ENCODE measurements at places on chromosomes 6 and 20.
A peak's percentile ranks its signal among the peaks of the same experiment; 100 is the strongest.

DNA sequence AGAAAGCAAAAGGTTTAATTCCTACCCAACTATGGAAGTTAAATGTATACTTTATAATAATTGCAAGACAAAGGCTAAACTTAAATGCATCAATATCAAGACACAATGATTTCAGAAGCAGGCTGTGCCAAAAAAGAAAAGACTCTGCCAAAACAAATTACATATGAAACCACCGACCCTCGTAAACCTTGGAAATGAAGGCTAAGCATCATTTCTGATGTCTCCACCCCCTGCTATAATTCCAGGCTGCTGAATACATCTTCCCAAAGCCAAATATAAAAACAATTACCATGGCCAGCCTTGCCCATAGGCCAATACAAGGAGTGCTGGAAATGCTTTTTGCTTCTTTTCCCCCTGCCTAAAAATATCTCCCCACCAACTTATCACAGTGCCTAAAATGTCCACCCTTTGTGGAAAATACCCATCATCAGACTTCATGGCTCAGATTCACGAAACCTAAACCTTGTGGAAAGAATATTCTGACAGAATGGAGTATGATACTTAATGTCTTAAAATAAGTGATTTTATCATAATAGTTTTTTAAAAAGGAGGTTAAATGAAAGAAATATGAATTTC, 37.4 kb downstream of the RCAN2 start:
- DNase-seq, result no peak

GRCh38 chr6:130473886-130474285, 108.1 kb downstream of the TMEM200A start:
- no peak for DNase-seq

- no peak for DNase-seq
Measured at GRCh38 chr6:167928111-167928510, 69.4 kb upstream of the KIF25 start.

- DNase-seq, result no peak
Measured at GRCh38 chr6:66993272-66993671, 1286.2 kb upstream of the EYS start.

GRCh38 chr20:54645445-54646155, 170.2 kb downstream of the DOK5 start:
- no peak for DNase-seq

DNA sequence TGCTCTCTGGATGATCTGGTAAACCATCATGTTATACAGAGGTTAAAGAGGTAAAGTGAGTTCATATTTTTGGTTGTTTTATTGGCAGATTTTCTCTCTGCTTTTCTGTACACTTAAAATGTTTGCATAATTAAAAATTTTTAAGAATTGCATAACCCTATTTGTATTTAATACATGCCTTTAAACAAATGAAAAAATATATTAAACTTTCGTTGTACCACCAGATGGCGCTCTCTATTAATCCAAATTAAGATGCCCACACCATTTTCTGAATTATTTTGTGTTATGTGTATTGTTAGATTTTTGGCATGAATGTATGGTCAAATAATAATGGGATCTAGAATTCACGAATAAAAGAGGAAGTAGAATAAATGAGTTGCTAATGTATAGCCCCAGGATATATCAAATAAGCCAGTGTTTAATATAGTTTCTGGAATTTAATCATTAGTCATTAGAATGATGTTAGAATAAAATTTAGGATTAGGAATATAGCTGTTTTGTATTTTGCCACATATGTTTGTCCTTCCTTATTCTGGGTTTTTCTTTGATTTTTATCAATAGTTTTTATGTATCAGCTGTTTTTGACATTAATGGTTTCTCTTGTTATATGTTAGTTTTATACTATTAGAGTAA, 38.9 kb downstream of the SMAP1 start:
- DNase-seq, result peak; percentile 38

DNA sequence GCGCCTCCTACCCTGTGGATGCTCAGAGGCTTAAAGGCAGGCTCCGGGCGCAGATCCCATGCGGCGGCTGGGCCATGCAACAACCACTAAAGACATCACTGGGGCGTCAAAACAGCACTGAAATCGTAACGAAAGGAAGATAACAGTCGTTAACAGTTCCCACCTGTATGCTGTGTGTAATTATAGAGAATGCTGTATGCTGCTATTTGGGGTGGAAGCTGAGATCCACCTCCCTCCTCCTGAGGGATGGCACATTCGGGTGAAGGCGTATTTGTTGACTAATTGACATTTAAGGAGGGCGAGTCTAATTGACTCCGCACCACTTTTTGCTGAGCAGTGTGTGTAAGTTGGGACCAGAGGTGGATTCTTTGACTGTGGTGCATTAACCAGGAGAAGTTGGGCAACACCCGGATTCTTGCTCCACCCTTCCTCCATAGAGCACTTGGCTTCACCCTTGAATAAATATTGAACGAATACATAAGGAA, 687 bp downstream of the SLC35A1 start:
- DNase-seq, result no peak

DNA sequence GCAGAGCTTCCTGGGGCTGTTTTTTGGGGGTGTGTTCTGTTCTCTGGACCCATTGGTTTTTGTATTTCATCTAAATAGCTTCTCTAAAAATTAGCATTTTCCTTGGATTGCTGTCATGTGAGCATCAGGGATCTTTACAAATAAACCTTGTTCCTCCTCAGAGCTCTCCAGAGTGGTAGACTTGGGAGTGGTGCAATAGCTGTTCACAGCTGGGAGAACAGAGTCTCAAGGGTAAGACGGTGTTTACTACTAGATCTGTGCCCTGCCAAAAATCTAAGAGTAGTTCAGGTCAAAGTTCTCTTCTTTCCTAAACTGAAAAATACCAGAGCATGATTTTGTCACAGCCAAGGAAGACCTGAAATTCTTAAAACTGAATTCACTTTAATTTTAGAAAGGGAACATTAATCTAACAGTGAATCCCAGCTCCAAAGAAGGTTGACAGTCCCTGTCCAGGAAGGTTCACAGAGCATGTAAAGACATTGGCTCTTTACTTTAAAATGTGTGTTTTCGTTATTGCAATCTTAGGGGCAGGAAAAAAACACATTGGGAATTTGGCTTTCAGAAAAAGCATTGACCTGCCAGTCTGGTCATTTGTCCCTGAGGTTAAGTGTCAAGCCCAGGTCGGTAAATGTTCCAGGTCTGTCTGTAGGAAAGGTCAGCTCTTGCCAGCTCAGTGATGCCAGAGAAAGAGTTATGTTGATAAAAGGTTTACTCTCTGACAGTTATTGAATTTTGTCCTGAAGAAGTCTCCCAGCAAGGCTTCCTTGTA, 43.3 kb downstream of the VAPB start:
- no peak for DNase-seq

GRCh38 chr6:89008815-89009374, 45.5 kb upstream of the RNGTT start:
- DNase-seq, result no peak

- DNase-seq, result no peak
Measured at GRCh38 chr6:12277386-12277785, 12.8 kb upstream of the EDN1 start.

DNA sequence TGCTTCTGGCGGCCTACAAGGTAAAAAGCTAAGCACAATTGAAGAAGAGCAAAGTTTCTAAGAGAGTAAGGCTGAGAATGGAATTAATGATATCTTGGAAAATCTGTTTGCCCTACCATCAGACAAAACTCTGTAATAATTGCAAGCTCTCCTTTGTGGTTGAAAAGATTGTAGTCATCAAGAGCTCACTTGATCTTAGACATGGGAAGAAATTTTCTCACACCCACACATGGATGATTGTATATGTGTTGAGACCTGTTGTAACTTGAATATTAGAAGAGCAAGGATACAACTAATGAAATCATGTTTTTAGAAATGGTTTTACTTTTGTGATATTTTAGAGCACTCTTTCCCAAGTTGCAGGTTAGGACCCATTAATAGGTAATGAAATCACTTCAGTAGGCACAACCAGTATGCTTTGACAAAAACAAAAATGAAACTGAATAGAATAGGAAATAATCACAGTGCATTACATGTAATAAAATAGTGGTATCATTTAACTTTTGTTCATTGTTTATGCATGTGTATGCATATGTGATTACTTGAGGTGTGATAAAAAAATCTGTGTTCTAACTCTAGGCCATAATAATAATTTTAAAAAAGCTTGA, 14.0 kb downstream of the DCBLD1 start:
- DNase-seq, result no peak

- peak; percentile 70 for DNase-seq
Measured at GRCh38 chr6:84052204-84052882, 18.8 kb downstream of the MRAP2 start.

GRCh38 chr6:110822249-110822648, 7.0 kb upstream of the CDK19 start:
- no peak for DNase-seq

DNA sequence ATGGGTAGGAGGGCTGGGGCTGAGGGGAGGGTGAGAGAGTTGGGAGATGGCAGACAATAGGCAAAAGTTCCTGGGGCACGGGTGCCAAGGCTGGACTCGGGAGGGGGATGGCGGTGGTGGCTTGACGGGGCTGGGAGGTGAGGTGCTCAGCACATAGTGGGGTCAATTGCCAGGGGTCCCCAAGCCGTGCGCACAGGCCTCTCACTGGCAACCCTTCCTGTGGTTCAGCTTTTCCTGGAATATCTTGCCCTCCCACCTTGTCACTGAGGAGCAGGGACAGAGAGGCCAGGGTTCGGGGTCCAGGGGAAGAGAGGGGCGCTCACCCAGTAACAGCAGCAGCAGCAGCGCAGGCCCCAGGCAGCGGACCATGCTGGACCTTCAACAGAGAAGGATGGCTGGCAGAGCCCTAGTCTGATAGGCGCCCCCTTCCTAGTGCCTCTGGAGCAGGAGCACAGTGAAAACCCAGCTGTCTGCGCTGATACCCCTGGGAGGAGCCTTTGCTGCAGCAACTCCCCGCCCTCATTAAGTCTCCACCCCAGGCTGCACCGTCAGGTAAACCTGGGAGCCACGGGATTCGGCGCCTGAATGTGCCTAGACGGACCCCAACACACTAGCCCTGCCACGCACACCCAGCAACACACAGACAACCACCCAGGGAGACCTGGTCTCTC, at the start of gene GFRA4:
GFRA4 (minus strand) TSS at position 369 of the 671 bp plus-strand sequence; CDS start at position 369, 0 bp downstream.
- no peak for DNase-seq

DNA sequence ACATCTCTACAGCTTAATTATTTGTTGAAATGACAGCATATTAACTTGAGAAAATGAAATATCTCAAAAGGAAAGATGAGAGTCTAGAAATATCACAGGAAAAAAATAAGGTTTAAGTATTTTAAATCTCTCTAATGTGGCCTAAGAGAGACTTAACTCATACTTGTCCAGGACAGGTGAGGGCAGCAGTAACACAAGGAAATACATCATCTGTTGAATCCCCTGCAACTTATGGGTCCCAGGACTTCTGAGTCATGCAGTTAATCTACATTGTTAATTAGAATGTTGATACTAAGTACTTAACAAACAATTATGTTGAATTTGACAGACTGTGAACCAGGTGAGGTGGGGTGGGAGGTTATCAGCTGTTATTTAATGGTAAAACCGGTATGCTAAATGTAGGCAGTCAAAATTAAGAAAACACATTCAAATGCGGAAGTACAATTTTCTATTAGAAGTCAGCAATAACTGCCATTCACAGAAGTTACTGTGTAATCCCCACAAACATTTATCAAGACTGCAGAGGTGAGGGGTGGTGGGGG, 87.9 kb downstream of the CEP57L1 start:
- no peak for DNase-seq

GRCh38 chr6:28996844-28997510, 8.1 kb downstream of the ZNF311 start:
- no peak for DNase-seq

DNA sequence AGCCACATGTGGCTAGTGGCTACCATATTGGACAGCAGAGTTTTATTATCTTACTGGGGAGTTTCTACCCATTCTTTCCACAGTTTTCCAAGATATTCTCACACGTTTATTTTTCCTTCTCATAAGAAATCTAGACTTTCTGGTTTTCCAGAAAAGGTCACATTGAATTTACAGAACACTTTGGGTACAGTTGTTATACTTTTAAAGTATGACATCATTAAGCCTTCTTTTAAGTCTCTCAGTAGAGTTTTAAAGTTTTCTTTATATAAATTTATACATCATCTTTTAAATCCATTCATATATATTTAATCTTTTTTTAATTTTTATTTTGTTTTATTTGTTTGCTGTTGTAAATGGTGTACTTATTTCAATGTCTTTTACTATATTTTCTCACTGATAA, 200.3 kb upstream of the QKI start:
- DNase-seq, result no peak

- no peak for DNase-seq
Measured at GRCh38 chr20:46135856-46136633, 17.9 kb downstream of the CD40 start.

GRCh38 chr20:53480913-53481312, 112.7 kb downstream of the ZNF217 start:
- DNase-seq, result no peak

DNA sequence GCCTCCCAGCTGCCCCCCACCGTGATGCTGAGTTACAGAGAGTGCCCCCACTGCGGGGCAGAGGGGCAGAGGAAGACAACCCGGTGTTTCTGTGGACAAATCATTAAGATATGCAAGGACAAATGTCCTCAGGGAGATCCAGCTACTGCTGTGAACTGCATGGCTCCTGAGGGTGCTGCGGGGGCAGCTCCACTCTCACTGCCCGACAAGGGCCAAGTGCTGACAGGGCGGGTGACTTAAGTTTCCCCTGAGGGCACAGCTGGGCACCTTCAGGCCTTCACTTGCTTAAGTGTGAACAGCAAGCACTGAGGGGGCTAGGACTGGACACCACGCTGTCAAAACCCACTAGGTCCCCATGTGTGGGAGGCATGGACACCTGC, 26.2 kb upstream of the TCFL5 start:
- DNase-seq, result no peak

DNA sequence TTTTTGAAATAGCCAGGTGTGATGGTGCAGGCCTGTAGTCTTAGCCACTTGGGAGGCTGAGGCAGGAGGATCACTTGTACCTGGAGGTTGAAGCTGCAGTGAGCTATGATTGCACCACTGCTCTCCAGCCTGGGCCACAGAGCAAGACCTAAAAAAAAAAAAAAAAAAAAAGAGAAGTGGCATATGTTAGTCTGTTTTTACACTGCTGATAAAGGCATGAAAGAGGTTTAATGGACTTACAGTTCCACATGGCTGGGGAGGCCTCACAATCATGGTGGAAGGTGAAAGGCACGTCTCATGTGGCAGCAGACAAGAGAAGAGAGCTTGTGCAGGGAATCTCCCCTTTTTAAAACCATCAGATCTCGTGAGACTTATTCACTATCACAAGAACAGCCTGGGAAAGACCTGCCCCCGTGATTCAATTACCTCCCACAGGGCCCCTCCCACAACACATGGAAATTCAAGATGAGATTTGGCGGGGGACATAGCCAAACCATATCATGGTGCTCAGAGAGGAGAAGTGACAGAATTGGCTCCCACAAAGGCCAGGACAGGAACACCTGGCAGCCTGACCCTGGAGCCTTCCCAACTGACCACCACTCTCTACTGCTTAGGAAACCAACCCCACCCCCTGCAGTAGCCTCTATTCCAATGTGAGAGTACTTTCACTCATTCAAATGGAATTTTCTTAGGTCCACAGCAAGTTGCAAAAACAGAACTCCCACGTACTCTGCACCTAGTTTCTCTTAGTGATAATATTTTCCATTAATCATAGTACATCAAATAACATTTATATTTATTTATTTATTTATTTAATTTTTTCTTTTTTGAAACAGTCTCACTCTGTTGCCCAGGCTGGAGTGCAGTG, 29.8 kb downstream of the ARHGAP40 start:
- no peak for DNase-seq

GRCh38 chr20:51945177-51945576, 142.9 kb upstream of the SALL4 start:
- no peak for DNase-seq
